Activated T-cell treated with anti-CD3 and anti-CD28 coated beads, Interleukin-2, amount 50 U/mL, for 4 hours (primary cell): ENCODE measurements at places on chromosomes 5 and 9.

- no peak for DNase-seq
Measured at GRCh38 chr5:116971131-116971530, 396.5 kb upstream of the SEMA6A start.

DNA sequence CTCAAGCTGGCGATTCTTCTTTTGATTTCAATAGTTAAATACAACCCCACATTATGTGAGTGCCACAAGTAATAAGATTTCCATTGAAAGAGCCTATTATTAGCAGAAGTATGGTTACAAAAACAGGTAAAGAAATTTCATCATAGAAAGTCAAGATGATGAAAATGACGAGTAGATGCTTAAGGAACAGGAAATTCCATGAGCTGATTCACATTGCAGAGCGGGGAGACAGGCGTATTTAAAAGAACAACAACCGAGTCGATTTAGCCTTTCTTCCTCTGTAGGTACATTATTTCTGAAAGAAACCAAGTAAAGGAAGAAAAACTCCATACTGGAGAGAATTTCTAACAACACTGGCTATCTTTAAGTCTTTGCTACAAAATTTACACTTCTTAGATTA is 310.4 kb downstream of the SLF1 start:
- DNase-seq = no peak

DNA sequence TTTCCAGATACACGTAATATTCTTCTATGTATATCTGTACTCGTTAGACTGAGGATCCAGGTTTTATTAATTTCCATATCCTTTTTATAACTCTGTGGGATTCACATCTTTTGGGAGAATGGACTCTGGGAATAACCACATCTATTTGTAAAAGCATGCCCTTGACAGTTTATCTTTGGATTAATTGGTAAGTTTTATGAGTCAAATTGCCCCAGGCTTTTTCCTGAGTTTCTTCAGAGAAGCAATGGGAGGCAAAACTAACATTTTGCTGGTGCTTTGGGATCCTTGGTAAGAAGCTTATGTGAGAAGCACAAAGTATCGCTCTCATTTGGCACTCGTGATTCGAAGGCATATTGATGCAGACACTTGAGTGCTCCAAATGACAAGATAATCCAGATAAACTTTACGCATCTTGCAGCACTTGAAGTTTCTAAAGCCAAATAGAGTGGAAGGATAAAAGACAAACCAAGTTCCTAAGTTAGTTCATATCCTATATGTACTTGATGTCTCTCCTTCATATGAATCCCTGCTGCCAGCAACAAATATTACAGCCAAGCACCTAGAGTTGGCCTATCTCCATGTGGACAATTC is 324.7 kb downstream of the TLE4 start:
- DNase-seq = no peak

DNA sequence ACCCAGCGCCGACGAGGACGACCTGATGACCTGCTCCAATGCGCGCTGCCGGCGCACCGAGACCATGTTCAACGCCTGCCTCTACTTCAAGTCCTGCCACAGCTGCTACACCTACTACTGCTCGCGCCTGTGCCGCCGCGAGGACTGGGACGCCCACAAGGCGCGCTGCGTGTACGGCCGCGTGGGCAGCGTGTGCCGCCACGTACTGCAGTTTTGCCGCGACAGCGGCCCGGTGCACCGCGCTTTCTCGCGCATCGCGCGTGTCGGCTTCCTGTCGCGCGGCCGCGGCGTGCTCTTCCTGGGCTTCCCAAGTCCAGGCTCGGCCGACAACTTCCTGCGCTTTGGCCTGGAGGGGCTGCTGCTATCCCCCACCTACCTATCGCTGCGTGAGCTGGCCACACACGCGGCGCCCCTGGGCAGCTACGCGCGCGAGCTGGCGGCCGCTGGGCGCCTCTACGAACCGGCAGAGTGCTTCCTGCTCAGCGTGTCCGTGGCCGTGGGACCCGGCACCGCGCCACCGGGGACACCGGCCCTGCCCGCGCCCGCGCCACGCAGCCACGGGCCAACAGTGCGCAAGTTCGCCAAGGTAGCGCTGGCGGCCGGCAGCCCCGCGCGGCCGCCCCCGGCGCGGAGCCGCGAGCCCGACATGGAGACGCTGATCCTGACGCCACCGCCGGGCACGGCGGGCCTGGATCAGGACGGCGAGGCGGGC is 2.7 kb upstream of the PHPT1 start:
- DNase-seq = peak; percentile 36

GRCh38 chr9:6833518-6834192 is 75.9 kb downstream of the KDM4C start:
- DNase-seq = no peak
